GM23248 (cell line): ENCODE measurements at places on chromosomes 13 and 19. TPM values are rescaled to one million over a fixed set of nuclear protein-coding genes. Genes with fewer than 3 reads are reported as not detected.

The KIRREL2 gene
- total RNA-seq, result not detected in 2 replicates

The CBY2 gene
- total RNA-seq, result not detected in 2 replicates

DNA sequence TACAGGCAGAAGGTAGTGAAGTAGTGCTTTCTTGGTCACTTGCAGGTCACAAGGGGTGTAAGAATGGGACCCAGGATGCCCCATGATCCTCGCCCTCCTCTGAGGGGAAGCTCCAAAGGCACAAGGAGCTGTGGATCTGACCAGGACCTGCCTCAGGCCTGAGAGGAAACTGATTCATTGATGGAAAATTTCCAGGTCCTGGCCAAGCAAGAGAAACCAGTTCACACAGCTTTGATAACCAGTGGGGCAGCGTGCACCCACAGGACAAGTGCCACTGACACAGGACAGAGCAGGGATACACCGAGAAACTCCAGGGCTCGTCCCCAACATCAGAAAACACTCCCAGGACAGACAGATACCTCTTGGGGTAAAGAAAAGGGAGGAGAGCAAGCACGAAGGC is 177.1 kb downstream of the RBM26 start:
- no peak for DNase-seq

The NLRP11 gene
- not detected in 2 replicates for total RNA-seq

The ADGRE3 gene
- total RNA-seq, result not detected in 2 replicates

- no peak for DNase-seq
Measured at GRCh38 chr13:97568850-97569249, 134.9 kb downstream of the RAP2A start.

- DNase-seq, result no peak
Measured at GRCh38 chr13:27008733-27009132, 162.9 kb downstream of the USP12 start.

- no peak for DNase-seq
Measured at GRCh38 chr13:80716610-80717081, 375.7 kb upstream of the SPRY2 start.

The NOVA2 gene
- total RNA-seq, result not detected in 2 replicates

DNA sequence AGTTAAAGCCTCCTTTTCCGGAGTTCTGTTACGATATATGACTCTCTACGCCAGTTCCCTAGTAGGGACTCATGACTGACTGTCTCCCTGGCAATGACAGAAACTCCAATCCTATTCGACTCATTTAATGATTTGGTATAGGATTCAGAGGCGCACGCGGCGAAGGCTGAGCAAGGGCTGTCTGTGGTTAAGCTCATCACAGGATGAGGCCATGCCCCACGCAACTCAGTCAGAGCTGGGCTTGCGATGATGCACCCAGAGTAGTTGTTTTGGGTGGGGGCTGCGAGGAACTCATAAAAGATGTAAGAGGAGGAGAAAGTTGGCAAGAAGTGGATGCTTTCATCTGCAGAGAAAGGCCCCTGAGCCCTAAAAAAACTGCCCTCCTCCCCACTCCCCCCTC is 468 bp upstream of the SERTM1 start:
- DNase-seq, result no peak

DNA sequence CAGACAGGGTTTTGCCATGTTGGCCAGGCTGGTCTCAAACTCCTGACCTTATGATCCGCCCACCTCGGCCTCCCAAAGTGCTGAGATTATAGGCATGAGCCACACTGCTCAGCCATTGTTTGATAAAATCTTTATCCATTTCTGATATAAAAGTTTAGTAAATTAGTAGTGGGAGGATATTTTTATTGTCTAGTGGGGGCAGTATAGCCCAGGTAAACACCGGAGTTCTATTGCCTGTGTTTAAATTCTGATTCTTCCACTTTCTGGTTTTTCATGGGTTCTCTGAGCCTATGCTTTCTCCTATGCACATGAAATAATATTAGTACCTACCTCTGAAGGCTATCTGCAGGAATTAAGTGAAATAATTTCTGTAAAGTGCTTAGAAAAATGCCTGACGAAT is 20.1 kb upstream of the ARHGEF18 start:
- DNase-seq, result no peak

- no peak for DNase-seq
Measured at GRCh38 chr13:32257649-32258048, 57.5 kb downstream of the ZAR1L start.

GRCh38 chr13:113862191-113862930 is 1.5 kb downstream of the GAS6 start:
- peak; percentile 59 for DNase-seq

GRCh38 chr13:40388617-40389016 is 277.8 kb downstream of the FOXO1 start:
- DNase-seq, result no peak

GRCh38 chr13:27304099-27304498 is 33.5 kb downstream of the RASL11A start:
- DNase-seq, result no peak

The CRLF1 gene
- 40.0 and 59.2 TPM in 2 replicates for total RNA-seq

The KLK15 gene
- total RNA-seq, result not detected in 2 replicates

The KMT5C gene
- 8.1 and 8.6 TPM in 2 replicates for total RNA-seq

GRCh38 chr19:54485851-54486250 is 12.8 kb upstream of the CDC42EP5 start:
- peak; percentile 12 for DNase-seq

GRCh38 chr13:77715233-77715891 is 17.9 kb downstream of the SLAIN1 start:
- DNase-seq, result no peak

The THSD1 gene
- 11.4 and 11.6 TPM in 2 replicates for total RNA-seq

The CALR3 gene
- total RNA-seq, result not detected in 2 replicates

- DNase-seq, result no peak
Measured at GRCh38 chr13:95050800-95051615, 250.2 kb downstream of the ABCC4 start.

The SIGLECL1 gene
- total RNA-seq, result not detected in 2 replicates

DNA sequence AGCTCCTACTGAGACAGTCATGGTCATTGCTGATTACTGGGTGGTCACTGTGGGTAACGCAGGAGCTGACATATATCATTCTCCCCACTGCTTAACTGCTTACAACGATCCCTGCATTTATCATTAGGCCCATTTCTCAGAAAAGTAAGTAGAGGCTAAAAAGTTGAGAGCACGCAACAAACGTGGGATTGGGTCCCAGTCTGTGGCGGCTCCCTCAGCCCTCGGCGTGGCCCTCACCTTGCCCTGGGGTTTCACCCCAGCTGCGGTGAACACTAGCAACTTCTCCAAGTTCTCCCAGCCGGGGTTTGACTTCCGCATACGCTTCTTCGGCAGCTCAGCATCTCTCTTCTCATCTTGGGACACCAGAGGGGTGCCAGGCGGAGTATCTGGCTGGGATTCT is 2.5 kb downstream of the PNKP start:
- DNase-seq, result no peak

DNA sequence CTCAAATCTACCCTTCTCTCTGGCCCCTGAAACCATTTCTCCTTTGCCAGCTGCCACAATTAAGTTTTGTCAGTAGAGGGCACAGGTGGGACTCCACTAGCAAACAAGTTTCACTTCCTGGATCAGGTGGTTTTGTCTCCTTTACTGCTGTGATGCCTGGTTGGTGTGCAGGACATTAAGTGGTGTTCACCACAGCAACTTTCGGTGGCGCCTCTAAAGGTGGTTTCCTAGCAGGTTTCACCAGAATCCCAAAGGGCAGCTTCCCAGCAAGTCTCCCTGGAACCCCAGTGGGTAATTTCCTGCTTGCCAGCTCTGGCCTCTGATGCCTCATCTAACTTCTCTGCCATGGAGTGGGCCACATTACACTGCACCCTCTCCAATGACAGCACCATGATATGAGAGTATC is 16.6 kb downstream of the MED4 start:
- DNase-seq, result peak; percentile 13

The MRPL34 gene
- total RNA-seq, result 14.7 and 23.0 TPM in 2 replicates
